ENCODE measurements at places on chromosomes 3 and 15.

GRCh38 chr3:128335621-128336296 is 130.9 kb downstream of the DNAJB8 start:
- no peak for DNase-seq

GRCh38 chr3:138405486-138405885 is 28.9 kb upstream of the ESYT3 start:
- no peak for DNase-seq

DNA sequence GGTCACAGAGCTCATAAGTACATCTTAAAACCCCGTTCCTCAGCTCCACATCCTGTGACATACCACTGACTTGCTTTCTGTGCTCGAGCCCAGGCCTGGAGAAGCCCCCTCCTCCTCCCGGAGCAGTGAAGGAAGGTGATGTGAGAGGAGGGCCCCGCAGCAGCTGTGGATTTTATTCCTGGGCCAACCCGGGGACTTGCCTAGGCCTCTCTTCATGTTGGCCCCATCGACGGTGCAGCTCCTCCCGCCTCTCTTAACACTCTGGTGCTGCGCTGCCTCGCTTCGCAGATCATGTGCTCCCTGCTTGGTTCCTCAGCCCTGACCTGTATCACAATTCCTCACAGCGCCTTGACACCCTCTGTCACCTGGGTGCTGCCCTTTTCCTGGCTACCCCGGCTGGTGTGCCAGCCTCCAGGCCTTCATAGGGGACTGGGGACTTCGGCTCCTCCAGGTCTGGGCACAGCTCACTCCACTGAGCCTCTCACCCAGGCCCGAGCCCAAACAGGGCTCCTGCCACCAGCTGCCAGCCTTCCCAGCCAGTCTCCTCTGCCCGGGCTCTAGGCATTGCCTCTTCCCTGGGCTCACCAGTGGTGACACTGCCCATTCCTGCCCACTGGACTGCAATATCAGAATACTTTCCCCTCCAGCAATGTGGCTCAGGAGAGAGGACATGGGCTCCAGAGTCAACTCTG is 21.5 kb downstream of the MAGEF1 start:
- no peak for DNase-seq

DNA sequence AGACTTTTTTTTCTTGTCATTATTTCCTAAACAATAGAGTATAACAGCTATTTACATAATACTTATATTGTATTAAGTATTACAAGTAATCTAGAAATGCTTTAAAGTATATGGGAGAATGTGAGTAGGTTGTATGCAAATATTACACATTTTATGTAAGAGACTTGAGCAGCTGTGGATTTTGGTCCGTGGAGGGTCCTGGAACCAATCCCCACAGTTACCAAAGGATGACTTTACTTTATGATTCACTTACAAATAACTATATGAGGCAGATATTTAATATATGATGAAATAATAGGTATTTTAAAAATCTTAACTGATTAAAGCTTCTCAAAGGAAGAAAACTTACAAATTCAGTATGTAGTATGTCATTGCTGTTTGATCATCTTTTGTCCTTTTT is 56.3 kb downstream of the PPP2R3A start:
- no peak for DNase-seq

- no peak for DNase-seq
Measured at GRCh38 chr3:141763088-141763750, at the start of gene GRK7. Gene GRK7 (plus strand): TSS chr3:141763408. CDS start chr3:141778285, 14,877 bp downstream.

DNA sequence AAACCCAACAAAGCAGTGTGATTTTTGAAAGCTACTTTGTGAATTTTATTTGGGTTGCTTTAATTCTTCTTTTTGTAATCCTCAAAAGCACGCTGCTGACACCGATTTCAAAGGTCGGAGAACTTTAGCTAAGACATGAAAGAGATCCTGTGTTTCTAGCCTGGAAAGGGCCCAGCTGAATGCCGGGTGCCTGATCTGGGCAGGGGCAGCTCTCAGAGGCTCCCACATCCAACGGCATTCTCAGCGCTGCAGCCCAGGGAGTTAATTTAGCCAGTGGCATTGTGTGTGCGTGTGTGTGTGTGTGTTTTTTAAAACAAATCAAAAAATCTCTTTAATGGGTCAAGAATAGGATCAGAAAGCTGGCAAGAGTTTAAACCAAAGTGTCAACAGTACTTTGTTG is 6.6 kb downstream of the RBP1 start:
- no peak for DNase-seq

DNA sequence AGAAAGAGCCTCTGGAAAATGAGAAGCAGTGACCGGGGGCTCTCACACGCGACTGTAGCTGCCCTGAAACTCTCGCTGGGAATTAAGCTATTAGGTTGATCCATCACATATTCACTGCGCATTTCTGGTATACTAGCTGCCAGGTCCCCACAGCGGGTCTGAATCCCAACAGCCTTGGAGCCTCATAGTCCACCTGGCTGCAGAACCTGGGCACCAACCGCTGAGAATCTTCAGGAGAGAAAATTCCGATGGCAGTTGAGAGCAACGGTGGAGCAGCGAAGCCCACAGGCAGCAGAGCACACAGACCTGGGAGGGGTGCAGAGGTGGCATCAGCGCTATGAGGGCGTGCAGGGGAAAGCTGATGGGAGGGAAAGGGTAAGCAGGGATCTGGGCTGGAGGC is 75.1 kb downstream of the FAM174B start:
- DNase-seq: no peak

- no peak for DNase-seq
Measured at GRCh38 chr15:69897061-69897460, 200.7 kb downstream of the TLE3 start.

DNA sequence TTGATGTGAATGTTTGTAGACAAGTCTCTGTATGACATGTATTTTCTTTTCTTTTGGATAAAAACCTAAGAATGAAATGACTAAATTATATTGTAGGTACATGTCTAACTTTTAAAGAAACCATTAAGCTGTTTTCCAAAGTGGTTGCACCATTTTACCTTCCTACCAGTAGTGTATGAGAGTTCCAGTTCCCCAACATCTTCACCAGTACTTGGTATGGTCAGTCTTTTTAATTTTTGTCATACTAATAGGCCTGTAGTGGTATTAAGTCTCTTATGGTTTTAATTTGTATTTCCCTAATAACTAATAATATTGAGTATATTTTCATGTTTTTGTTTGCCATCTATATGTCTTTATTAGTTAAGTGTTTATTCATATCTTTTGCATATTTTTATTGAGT is 244.0 kb upstream of the LRRFIP2 start:
- DNase-seq: no peak

GRCh38 chr15:63532307-63532744 is 27.9 kb downstream of the USP3 start:
- DNase-seq: no peak

DNA sequence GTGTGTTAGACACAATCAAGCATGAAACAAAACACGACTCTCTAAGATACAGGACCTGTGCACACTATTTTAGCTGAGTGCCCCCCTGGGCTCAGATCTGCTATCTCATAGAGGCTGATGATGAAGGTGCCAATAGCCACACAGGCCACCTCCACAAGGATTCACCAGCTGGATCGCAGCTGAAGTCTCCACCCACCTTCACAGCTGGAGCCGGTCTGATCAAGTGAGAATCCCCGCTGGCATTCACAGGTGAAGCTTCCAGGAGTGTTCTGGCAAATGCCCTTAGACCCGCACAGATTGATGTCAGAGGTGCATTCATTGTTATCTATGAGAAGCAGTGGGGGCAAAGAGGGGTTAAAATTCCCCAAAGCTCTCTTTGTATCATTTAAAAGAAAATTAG is 90.1 kb downstream of the DUT start:
- no peak for DNase-seq

DNA sequence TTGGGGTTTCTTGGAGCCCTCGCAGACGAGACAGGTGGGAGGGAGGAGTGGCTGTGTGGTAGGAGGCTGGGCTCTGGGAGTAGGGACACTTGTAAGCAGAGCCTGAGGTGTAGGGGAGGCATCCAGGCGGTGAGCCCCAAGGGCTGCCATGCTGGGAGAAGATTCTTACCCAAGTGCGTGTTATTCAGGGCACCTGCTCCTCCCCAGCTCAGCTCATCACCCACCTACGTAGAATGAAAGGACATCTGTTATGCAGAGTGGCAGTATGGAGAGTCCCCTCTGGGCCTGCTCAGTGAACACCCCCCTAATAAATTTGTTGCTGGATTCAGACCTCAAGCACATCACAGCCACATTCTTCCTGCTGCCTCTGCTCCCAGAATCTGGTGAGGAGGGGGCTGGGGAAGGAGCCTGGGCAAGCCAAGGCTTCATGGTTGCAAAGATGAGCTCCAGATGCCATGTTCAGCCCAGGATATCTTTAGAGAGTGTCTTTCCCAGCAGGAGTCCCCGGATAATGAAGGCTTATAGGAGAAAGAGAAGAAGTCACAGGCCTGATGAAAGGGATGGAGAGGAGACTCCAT is 261.8 kb downstream of the EPHB1 start:
- DNase-seq: no peak

DNA sequence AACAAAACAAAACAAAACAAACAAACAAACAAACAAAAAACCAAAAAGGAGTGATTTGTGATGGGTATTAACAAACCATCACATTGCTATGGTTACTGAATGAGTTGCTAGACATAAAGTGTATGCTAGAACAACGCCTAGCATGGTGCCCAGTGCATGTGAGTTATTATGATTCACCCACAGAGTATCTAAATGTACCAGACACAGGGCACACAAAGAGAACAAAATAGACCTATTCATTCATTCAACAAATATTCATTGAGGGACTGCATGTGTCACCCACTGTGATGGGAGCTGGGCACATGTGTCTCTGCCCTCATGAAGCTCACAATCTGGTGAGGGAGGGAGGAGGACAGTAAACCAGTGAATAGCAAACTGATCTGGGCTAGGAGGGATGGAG is 11.6 kb upstream of the ACAN start:
- DNase-seq: no peak

DNA sequence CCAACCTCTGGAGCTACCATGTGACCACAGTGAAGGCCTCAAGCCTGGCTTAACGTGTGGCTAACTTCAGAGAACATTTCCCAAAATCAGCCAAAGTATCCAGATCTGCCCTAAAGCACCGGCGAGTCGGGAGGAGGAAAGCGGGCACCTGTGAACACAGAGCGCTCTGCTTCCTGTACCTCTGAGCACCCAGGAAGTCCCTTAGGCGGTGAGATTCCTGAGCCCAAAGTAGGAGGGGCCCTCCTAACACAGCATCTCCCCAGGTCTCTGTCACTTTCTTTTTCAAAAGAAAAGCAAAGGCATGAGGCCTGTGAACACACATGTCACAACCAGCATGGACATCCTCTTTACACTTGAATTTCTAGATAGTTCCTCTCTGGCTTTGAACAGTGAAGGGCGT is 944 bp upstream of the EIF4E3 start:
- no peak for DNase-seq

- no peak for DNase-seq
Measured at GRCh38 chr15:49751191-49751590, 130.3 kb downstream of the DTWD1 start.
